ENCODE measurements at places on chromosomes 2 and 18.
A peak's percentile ranks its signal among the peaks of the same experiment; 100 is the strongest.

DNA sequence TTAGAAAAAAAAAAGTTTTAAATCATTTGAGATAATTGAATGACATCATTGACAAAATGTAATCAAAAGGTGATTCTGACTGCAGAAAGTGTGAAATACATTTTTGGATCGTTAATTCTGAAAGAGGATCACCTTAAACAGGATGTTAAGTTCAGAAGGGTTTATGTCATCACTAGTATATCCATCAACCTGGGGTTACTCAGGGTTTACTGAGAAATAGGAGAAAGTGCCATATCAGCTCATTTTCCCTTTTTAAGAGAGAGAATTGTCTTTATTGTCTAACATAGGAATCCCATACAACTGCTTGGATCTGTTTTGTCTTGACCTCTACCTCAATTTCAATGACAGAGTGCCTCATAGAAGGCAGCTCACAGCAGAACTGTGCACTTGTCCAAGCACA lies 466.1 kb upstream of the LINC00305 start:
- no peaks in the 10 kb centered on the region for H3K36me3 ChIP-seq
- H3K4me3 ChIP-seq, result no peak overlapping the region
- no peaks in the 10 kb centered on the region for H3K27me3 ChIP-seq

DNA sequence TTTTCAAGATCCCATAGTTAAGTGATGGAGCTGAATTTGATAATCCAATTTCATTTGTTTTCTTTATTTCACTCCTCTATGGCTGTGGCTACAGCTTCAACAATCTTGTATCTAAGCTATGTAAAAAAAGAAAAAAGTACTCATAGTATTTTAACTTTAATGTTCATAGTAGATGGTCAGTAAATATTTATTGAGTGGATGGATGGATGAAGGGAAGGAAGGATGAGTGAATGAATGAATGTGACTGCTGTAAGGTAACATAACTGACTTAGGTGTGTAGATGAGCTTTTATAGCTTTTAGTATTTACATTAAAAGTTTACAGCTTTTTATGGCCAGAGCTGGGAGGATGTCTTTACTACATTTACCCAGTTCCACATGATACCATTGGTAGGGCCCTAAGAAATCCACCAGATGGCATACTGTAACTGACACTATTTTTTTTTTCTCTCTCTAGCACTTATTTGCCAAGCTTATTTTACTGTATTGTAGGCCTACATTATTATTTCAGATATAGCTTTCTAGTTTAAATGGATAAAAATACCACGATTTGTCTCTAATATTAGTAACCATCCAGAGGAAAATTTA lies 13.4 kb upstream of the HRH4 start:
- peak overlapping the region; percentile 64 for H3K27ac ChIP-seq
- no peak for DNase-seq
- no peaks in the 10 kb centered on the region for H3K4me1 ChIP-seq
- H3K27me3 ChIP-seq, result no peaks in the 10 kb centered on the region

DNA sequence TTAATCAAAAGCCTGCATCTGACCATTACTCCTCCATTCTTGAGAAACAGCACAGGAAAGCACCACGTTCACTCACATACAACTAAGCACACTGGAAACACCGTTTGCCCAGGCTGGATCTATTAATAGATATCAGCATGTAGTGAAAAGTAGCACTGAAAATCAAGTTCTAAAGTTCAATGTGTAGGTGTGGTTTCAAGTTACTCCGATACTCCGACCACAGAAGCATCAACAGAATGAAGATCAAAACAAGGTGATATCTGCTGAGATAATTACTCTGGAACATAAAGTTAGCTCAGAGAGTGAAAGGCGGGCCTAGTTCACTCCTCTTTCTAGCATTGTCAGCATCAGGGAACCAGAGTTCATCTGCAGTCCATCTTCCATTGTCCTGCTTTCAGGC lies 1367.4 kb upstream of the ACVR2A start:
- DNase-seq, result no peak
- no peak overlapping the region for H3K27ac ChIP-seq
- H3K4me3 ChIP-seq, result no peak overlapping the region
- no peaks in the 10 kb centered on the region for H3K4me1 ChIP-seq
- H3K36me3 ChIP-seq, result no peaks in the 10 kb centered on the region
- H3K27me3 ChIP-seq, result no peaks in the 10 kb centered on the region

DNA sequence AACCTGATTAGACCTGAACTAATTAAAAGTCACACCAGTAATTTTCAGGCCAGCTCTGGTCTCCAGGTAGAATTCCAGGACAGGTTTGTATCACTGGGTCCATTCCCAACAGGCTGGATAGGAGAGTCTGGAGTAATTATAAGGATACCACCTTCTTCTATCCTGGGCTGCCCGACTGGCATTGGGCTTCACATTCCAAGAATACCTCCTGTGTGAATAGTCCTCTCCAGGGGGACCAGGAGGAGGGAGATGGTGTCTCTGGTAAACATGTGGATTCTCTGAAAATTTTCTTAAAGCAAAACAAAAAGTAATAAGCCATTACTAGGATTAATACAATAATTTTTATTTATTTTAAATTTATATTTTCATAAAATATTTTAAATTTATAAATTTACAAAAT lies 17.3 kb downstream of the DUSP11 start:
- peaks cover 70% of the 10 kb centered on the region for H3K36me3 ChIP-seq
- no peaks in the 10 kb centered on the region for H3K27me3 ChIP-seq
- DNase-seq, result no peak
- H3K4me3 ChIP-seq, result no peak overlapping the region
- H3K4me1 ChIP-seq, result peaks cover under 1% of the 10 kb centered on the region

DNA sequence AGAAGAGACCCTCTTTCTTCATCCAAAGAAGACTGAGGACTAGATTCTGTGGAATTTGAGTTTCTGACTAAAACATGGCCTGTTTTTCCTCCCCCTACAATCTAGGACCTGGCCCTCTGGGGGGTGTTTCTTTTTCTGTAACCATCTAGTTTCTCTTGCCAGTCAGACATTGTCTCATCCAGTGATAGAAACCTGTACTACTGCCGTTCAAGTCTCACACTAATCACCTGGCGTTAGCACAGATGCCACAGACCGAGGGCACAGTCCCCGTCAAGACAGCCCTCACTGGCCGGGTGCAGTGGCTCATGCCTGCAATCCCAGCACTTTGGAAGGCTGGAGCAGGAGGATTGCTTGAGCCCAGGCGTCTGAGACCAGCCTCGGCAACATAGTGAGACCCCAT lies 126.9 kb upstream of the NDUFV2 start:
- H3K4me3 ChIP-seq, result no peak overlapping the region
- peak overlapping the region; percentile 25 for H3K27ac ChIP-seq
- no peaks in the 10 kb centered on the region for H3K4me1 ChIP-seq
- DNase-seq, result no peak
- H3K27me3 ChIP-seq, result peaks cover 24% of the 10 kb centered on the region
- no peaks in the 10 kb centered on the region for H3K36me3 ChIP-seq

DNA sequence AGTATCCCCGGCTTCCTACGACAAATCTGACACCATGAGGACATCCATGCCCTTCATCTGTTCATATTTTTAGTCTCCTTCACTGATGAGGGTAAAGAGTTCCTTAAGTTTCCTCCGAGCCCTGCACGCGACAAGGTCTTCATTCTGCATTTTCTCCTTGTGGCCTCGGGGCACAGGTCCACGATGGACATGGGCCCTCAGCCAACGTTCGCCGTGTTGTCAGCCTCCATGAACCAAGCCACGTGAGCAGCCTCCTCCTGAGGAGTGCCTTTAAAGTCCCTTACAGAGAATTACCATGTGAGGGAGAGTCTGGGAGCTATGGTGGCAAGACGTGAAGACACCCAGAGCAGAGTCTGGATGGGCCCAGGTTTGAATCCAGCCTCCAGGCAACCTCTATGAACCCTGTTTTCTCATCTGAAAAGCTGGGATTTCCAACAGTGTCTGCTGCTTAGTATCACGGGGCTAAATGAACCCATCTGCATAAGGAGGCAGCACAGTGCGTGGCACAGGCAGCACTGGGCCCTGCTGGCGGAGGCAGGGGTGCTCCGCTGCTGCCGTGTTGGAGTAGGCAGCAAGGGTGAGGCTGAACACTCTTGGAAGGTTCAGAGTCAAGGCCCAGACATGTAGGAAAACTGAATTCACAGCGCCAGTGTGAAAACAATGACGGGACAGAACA lies 54.1 kb downstream of the EIPR1 start:
- H3K36me3 ChIP-seq, result no peaks in the 10 kb centered on the region
- H3K27me3 ChIP-seq, result no peaks in the 10 kb centered on the region
- peaks cover 3% of the 10 kb centered on the region for H3K4me1 ChIP-seq
- no peak overlapping the region for H3K4me3 ChIP-seq
- no peak for DNase-seq

- H3K27ac ChIP-seq, result no peak overlapping the region
- no peak for DNase-seq
- H3K4me1 ChIP-seq, result no peaks in the 10 kb centered on the region
- no peaks in the 10 kb centered on the region for H3K36me3 ChIP-seq
- H3K4me3 ChIP-seq, result no peak overlapping the region
Measured at GRCh38 chr18:68588169-68588568, 126.7 kb downstream of the TMX3 start.

DNA sequence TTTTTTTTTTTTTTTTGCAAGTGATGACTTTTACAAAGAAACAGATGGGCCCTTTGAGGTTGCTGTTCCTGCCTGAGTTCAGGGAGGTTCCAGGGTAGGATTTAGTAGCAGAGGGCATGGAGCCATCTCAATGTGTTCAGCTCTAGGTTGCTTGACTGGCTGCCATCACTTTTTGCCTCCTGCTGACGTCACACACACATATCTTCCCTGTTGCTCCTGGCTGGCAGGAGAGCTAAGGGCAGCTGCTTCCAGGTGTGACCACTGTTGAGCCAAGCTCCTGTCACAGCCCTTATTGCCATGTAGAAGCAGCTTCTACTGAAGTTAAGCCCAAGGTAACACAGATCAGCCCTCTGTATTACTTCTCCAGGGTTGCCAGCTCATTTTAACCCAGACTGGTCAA lies 394.2 kb upstream of the SPRED2 start:
- H3K27me3 ChIP-seq, result no peaks in the 10 kb centered on the region
- H3K36me3 ChIP-seq, result no peaks in the 10 kb centered on the region
- H3K4me3 ChIP-seq, result no peak overlapping the region
- H3K4me1 ChIP-seq, result no peaks in the 10 kb centered on the region
- H3K27ac ChIP-seq, result no peak overlapping the region
- DNase-seq, result no peak

DNA sequence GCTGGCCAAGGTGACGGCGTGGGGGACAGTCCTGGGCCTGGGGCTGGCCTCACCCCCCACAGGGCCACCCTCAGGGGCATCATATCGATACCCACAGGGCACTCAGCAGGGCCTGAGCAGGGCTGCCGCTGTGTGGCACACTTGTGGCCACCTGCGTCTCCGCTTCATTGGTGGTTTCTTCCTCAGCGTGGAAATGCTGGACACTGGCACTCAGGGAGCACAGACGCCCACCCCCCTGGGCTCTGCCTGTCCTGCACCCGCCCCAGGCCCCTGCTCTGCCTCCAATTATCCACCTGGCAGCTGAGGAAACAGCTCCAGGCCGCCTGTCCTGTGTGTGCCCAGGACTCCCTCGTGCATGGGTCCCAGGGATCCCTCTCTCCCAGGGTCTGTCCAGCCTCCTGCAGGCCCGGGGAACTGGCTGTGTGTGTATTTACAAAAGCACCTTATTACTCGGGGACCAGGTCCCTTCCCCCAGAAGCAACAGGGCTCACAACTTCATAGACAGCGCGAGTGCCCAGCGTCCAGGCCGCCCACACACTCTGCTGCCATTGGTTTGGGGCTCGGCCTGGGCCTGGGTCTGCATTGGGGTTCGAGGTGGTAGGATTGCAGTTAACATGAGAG lies 13.1 kb downstream of the CROCC2 start:
- H3K36me3 ChIP-seq, result no peaks in the 10 kb centered on the region
- H3K4me3 ChIP-seq, result no peak overlapping the region
- no peak overlapping the region for H3K27ac ChIP-seq

DNA sequence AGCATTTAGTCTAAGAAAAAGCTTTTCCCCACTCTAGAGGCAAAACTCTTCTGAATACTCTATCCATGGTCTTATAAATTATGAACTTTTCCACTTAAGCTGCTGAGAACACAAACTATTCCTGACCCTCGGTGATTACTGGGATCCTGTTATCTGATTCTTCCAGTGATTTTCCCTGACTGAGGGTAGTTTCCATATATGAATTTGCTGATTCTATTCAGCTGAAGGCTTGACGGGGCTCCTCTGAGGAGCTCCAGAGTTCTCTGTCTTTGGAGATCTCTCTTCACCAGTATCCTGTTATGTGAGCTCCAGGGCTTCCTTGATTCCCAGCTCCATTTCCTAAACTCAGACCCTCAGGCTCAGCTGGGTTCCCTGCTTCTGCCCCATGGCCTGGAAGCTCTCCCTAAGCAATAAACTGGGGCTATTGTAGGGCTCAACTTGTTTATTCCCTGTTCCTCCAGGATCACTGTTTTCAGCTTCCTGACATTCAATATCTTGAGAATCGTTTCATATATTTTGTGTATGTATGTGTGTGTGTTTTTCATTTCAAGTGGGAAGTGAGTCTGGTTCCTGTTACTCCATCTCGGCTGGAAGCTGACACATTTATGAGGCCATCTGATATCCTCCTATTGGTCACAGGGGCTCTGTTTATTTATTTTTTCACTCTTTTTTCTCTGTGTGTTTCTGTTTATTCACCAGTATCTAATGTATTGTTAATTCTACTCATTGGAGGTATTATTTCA lies 78.2 kb downstream of the ARHGAP28 start:
- no peaks in the 10 kb centered on the region for H3K36me3 ChIP-seq
- H3K27ac ChIP-seq, result no peak overlapping the region
- no peaks in the 10 kb centered on the region for H3K27me3 ChIP-seq
- H3K4me3 ChIP-seq, result no peak overlapping the region
- H3K4me1 ChIP-seq, result no peaks in the 10 kb centered on the region

DNA sequence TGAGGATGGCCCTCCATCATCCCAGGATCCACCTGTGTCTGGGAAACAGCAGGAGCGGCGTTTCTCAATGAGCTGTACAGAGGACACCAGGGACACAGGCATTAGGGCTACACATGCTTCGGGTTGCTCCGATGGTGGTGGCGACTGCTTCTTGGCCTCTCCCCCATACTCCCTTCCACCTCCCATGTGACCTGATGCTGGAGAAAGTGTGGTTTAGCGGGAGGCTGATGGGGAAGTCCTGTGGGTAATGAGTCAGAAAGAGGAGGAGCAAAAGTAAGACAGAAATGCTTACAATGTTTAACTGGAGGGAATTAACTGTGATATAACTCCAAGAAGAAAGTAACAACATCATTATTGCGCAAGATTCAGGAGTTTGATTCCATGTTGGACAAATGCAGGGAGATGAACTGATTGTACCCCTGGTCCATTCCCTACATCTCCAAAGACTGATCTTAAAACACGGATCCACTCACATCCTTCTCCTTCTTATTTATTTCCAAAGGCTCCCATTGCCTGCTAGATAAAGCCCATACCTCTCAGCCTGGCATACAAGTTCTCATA lies 186.6 kb downstream of the NRP2 start:
- H3K27ac ChIP-seq, result no peak overlapping the region
- DNase-seq, result no peak
- peaks cover 26% of the 10 kb centered on the region for H3K27me3 ChIP-seq

- peaks cover 55% of the 10 kb centered on the region for H3K4me1 ChIP-seq
- peaks cover 11% of the 10 kb centered on the region for H3K36me3 ChIP-seq
- H3K4me3 ChIP-seq, result peak overlapping the region; percentile 73
- peak overlapping the region; percentile 98 for H3K27ac ChIP-seq
- H3K27me3 ChIP-seq, result no peaks in the 10 kb centered on the region
Measured at GRCh38 chr2:134665727-134666506, 52.9 kb downstream of the TMEM163 start.

Measured in effector memory CD8-positive, alpha-beta T cell (primary cell).